Right lobe of liver (tissue), 6 donors: ENCODE measurements at places on chromosomes 16 and 17.
A peak's percentile ranks its signal among the peaks of the same experiment; 100 is the strongest.

DNA sequence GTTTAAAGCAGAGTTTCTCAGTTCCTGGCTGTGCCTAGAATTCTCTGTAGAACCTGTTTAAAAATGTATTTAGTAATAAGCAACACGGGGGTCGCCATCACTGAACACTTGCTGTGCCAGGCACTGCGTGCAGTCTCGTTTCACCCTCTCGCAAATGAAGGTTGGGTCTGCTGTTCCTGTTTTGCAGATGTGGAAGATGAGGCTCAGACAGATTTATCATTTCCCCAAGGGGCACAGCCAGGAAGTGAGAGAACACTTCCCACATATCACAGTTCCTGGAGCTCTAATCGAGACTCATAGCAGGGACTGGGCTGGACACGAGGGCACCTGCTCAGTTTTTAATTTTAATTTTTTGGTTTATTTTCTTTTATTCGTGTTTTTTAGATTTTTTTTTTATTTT is 122.7 kb downstream of the ABCC6 start:
- DNase-seq, result no peak

- DNase-seq, result no peak
Observed at GRCh38 chr17:42751628-42752027, 6.8 kb upstream of the EZH1 start.

- DNase-seq, result peak; percentile 90
Observed at GRCh38 chr17:4898351-4898750, 985 bp upstream of the C17orf107 start.

- DNase-seq, result no peak
Observed at GRCh38 chr16:68493412-68494070, 45.2 kb upstream of the SMPD3 start.

DNA sequence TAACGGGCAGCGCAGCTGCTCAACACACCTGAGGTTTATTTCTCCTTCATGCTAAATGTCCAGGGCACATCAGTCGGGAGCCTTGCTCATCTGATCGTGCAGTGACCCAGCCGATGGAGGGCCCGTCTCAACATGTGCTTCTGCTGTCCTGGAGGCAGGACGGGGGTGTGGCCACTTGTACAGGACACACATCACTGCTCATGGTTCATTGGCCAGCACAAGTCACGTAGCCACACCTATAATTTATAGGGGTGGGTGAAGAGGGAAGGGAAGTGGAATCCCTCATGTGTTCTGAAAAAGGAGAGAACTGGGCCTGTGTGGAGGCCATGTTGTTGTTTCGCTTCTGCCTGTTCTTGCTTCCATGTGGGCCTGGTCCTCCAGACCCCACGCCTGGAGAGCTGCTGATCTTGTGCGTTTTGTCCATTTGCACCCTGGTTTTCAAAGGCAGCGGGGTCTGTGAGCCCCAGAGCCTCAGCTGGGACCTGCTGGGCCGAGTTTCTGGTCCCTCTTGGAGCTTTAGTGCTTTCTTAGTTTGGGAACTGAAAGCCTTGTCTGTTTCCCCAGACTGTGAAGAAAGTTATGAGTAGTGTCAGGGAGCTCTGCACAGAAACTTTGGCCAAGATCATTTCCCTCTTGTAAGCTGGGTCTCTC is 60.5 kb downstream of the CMIP start:
- DNase-seq, result no peak

DNA sequence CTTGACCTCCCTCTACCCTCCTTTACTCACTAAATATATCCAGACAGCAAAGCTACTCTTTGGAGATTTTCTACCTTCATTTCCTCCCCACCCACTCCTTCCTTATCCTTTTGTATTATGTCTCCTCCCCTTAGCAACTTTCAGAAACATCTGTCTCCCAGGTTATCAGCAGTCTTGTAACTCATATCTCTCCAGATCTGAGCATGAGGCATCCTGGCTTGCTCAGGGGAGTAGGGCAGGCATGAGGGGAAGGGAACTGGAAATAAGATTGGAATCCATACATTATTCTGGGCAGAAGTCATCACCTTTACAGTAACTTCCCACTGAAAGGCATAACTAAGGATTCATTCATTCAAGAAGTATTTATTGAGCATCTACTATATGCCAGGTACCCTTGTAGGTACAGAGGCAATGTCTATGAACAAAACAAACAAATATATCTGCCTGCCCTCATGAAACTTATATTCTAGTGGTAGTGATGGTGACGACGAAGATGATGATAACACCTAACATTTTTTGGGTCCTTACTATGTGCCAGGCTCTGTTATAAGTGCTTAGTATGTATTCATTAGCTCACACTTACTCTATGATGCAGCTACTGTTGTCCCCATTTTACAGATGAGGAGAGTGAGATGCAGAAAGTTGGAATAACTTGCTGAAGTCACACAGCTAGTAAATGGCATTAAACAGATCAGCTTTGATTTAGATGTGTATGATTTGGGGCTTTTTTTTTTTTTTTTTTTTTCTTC is 123.9 kb upstream of the CACNG3 start:
- no peak for DNase-seq

- DNase-seq, result peak; percentile 82
Observed at GRCh38 chr17:38870259-38871165, 654 bp downstream of the LASP1 start.

DNA sequence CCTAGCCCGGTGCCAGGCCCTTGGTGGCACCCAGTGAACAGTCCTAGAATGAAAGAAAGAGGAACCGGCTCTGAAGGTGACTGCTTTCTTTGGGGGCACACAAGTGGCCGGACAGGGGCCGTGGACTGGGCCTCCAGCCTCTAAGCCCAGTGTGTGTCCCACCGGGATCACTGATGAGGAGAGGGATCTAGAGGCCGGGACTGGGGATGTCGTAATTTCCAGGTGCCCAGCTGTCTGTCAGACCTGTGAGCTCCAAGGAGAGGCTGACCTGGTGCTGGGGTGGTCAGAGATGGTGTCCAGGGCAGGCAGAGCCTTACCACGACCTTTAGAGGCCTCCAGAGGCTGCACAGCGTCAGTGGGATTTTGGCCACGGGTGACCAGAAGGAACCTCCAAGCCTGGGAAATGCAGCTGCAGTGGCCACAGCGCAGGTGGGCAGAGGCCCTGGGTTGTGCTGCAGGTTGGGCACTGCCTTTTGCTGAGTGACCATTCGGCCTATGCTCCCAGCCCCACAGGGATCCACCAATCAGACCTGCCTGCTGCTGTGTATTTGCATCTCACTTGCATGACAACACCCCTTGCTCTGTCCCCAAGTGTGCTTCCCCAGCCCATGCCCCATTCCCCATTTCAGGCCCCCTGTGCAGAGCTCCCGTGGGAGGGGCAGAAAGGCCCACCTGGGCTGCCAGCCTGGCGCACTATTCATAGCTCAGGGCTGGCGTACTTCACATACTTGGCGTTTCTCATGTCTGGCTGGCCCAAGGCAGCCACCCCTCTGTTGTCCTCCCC is 12.5 kb downstream of the ARHGAP23 start:
- DNase-seq, result peak; percentile 44

DNA sequence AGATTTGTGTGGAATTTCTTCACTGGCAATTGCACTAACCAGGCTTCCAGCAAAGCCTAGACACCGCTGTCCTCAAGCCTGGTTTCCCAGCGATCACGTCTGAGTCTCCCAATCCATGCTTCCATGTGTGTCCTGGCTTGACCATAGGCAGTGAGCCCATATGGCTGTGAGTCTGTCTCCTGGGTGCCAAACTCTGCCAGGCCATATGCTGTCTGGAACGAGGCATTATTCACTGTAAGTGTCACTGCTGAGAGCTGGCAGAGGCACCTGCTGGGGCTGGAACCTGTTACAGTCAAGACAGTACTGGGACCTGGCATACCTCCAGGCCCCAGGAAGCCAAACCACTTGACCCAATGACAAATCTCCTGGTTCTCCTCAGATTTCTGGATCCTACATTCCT is 60.4 kb downstream of the HS3ST2 start:
- DNase-seq, result no peak

DNA sequence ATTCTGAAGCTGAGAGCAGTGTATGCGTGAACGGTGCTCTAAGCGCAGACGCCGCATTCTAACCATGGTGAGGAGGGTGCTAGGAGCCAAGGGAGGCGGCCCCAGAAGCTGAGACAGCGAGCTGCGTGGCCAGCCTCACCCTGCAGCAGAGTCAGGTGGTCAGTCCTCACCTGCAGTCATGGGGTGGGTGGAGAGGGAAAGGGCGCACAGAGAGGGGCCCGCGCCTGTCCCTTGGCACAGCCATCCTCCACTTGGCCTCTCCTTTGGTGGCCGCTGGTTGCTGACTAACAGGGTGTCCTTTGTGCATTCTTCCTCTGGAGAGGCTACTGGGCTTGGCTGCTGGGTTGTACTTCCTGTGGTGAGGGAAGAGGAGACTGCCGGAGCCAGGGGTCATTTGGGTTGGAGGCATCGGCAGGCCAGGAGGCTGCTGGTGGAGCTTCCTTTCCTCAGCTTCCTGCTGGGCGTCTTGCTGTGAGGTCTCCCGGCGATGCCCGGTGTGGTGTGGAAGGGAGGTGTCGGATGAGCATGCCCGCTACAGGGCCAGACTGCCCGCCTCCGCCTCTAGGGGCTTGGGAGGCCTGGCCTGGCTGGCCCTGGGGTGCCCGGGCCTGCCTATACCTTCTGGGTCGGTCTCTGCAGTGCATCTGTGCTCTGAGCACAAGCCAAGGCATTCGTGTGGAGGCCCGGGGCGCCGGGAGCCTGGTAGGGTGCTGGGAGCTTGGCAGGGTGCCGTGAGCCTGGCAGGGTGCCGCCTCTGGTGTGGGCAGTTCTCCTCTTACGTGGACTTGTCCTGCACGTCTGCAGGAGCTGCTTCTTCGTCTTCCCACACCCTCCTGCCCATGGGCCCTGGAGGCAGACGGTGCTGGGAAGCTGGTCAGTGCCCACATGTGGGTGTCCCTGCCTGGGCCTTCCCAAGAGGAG is 17.4 kb downstream of the RNF213 start:
- peak; percentile 57 for DNase-seq

DNA sequence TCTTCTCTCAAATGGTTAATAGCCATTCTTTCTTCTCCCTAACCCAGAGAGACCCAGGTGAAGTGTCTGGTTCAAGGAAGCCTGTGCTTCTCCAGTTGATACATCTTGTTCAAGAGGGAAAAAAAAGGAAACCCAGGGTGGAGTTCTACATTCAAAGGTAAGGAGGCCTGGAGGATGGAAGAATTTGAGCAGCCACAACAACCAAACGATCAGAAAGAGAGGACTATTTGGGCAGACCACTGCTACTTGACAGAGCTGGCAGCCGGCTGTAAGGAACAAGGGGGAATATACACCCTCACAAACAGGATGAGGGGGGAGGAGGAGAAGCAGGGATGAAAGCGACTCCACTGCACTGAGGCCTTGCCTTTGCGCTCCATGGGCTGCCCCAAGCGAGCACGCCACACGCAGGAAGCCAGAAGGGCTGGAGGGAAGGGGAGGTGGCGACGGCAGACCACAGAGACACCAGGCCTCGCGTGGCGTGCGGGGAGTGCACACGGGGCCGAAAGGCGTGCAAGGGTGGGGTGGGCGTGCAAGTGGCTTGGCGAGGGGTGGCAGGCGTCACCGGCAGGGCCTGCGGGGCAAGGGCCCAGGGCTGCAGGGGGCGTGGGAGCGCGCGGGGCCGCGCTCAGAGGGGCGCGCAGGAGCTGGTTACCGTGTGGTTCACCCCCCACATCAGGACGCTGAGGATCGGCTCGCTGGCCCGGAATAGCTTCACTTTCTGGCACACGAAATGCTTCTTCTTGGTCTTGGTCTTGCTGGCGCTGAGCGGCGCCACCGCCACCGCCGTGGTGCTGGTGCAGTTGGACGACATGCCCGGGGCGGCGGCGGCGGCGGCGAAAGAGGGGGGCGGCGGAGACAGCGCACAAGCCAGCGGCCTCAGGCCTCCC is 499 bp downstream of the PIP4K2B start:
- peak; percentile 74 for DNase-seq

DNA sequence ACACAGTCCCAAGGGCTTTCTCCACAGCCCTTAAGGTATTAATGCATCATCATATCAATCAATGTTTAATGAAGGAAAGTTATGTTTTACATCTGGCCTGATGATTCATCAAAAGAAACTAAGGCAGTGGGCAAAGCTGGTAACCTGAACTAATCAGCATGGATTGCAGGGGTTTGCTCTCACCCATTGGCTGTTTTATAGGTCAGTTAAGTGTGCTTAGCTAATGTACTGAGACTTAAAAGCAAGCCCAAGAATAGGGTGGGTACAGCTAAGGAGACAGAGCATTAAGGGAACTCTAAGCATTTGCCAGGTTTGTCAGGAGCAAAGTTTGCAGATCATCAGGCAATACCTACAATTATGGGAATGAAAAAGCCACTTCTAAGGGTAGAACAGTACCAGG is 1247.6 kb downstream of the CDH8 start:
- no peak for DNase-seq

GRCh38 chr17:74037320-74037719 is 166.2 kb upstream of the RPL38 start:
- no peak for DNase-seq

- no peak for DNase-seq
Observed at GRCh38 chr16:79677799-79678530, 77.4 kb upstream of the MAF start.

GRCh38 chr17:11813871-11814270 is 183.4 kb downstream of the ZNF18 start:
- no peak for DNase-seq

- DNase-seq, result no peak
Observed at GRCh38 chr17:40932608-40933007, 4.8 kb downstream of the KRT23 start.

GRCh38 chr17:6498356-6498755 is 54.1 kb downstream of the PIMREG start:
- no peak for DNase-seq

- DNase-seq, result no peak
Observed at GRCh38 chr16:54489225-54490111, 202.9 kb upstream of the IRX3 start.

DNA sequence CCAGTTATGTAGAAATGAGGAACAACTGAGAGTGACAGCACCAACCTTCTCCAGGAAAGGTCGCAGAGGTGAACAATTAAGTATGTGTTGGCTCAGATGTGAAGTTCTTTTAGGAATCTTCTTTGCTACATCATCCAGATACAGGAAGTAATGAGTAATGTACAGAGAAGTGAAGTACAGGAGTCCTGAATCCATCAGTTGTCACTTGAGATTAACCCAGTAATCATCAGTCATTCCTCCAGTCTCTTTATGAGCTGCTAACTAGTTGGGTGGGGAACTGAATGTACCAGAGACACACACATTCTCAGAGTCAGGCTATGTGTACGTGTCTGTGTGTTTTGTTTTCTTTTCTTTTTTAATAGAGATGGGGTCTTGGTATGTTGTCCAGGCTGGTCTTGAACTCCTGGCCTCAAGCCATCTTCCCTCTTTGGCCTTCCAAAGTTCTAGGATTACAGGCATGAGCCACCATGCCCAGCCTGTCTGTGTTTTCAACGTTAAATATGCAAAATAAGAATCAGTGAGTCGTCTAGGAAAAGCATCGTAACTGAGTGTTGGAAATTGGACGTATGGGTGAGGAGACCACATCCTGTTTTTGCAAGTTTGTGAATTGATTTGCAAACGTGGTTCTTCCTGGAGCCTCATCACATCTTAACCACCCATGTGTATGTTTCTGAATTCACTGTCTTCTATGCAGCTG is 19.9 kb downstream of the ZNF200 start:
- no peak for DNase-seq

DNA sequence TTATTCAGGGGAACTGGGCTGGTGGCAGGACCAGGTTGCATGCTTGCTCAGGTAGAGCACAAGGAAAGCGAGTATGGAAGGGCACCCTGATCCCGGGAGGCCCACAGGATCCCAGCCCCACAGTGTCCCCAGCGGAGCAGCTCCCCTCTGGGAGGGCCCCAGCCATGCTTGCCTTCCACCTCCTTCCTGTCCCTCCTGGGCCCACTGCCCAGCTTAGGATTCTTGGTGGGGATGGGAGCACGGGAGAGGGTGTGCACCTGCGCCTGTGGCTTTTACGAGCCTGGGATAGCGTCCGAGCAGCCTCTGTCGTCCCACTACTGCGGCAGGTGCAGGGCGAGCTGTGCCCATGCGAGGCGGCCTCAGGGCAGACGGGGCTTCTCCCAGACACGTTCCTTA is 114.5 kb downstream of the BANP start:
- DNase-seq, result peak; percentile 44
